Adrenal gland (tissue), 19 donors: ENCODE measurements at places on chromosomes 3 and 15. TPM values are rescaled to one million over a fixed set of nuclear protein-coding genes. Genes with fewer than 3 reads are reported as not detected.

DNA sequence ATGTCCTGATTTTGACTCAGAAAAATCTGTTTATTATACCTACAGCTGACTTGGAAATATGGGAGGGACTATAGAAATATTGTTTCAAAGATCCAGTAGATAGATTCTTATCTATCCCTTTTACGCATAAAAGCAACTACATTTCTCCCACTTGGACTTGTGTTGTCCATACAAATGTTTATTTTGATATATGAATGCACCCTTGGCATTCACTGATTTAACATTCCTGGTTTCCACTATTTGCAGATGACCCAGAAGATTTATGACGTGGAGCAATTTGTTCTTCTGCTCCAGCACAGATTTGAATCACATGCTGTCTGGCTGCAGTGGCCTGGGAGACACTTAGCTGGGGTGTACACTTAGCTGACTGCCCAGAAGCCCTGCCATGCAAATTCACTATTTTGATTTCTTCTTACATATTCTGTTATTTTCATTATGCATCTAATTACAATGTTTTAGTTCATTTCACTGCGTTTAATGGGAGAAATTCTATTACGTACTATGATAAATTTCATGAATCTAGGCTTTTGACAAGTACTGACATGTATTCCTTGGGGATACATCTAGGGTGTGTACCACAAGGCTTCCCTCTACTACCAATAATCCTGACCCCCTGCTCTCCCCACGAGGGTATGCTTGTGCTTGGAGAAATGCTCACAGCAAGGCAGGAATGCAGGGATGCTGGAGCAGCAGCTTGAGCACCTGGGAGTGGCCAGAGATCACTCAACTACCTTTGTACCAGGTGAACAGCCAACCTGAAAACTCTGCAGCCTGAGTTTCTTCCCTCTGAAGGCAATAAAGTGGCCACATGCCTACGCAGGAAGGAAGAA, 223.6 kb upstream of the TBL1XR1 start:
- H3K27me3 ChIP-seq = no peaks in the 10 kb centered on the region
- no peak for DNase-seq
- H3K4me1 ChIP-seq = no peaks in the 10 kb centered on the region
- H3K4me3 ChIP-seq = no peak overlapping the region
- H3K36me3 ChIP-seq = no peaks in the 10 kb centered on the region

DNA sequence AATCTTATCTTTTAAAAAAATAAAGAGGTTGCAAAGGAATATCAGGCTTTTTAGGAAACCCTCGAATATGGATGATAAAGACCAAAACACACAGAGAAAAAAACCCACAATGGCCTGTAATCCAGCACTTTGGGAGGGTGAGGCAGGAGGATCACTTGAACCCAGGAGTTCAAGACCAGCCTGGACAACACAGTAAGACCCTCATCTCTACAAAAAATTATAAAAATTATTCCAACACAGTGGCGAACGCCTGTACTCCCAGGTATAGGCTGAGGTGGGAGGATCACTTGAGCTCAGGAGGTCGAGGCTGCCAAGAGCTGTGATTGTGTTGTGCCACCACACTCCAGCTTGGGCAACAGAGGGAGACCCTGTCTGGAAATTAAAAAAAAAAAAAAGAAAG, 30.8 kb downstream of the RAF1 start:
- no peak for DNase-seq
- no peak overlapping the region for H3K4me3 ChIP-seq
- H3K4me1 ChIP-seq = peaks cover 42% of the 10 kb centered on the region
- no peaks in the 10 kb centered on the region for H3K27me3 ChIP-seq

GRCh38 chr3:194872669-194872977, 186.9 kb downstream of the FAM43A start:
- H3K27me3 ChIP-seq = no peaks in the 10 kb centered on the region
- H3K4me1 ChIP-seq = peaks cover 18% of the 10 kb centered on the region
- DNase-seq = no peak
- no peak overlapping the region for H3K27ac ChIP-seq
- no peak overlapping the region for H3K4me3 ChIP-seq
- H3K36me3 ChIP-seq = no peaks in the 10 kb centered on the region

FAM162A gene
- total RNA-seq = 158 TPM

ZNF662 gene
- 5.7 TPM for total RNA-seq

GRAMD2A gene
- total RNA-seq = 0.29 TPM

SAMD7 gene
- total RNA-seq = not detected

TM4SF1 gene
- 54.7 TPM for total RNA-seq

UROC1 gene
- total RNA-seq = not detected

CRTC3 gene
- 24.1 TPM for total RNA-seq
